Tongue (tissue), 3 donors: ENCODE measurements at places on chromosomes 6 and 20. TPM values are rescaled to one million over a fixed set of nuclear protein-coding genes. Genes with fewer than 3 reads are reported as not detected.

The BICRAL gene
- 16.6 TPM for total RNA-seq

DNA sequence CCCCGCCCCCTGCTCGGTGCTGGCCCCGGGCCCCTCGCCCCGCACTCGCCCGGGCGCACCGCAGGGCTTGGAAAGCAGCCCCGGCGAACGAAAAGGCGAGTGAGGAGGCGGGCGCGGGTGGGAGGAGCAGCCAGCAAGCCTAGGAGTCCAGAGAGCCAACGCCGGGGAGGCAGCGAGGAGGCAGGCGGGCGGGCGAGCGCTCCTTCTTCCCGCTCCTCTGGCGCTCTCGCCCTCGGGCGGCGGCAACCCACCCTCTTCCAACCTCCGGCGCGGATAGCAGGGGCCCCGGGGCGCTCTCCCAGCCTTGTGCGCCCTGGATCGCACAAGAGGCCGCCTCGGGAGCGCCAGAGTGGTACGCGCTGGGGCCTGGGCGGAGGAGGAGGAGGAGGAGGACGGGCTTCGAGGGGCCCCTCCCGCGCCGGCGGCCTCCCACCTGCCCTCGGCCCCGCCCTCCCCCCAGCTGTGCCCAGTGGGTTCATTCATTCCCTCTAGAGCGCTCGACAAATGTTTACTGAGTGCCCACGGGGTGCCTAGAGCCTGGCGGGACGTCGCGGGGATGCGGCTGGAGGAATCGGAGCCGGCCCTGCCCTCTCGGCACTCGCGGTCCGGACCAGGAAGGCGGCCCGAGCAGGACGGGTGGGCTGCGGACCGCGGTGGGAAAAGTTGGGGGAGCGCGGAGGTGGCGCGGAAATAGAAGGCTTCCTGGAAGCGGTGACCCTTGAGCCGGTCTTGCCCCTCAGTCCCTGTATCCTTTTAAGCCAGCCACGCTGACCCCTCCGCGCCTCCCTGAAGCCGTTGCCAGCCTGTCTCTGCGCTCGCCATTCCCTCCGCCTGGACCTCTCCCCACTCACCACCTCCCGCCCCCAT is at the start of gene BMP7:
Gene BMP7 (minus strand): TSS at position 351 of the 867 bp plus-strand sequence. CDS start 519 bp downstream, outside the sequence.
- DNase-seq = peak; percentile 75

GRCh38 chr6:170174124-170174770 is 116.6 kb downstream of the DLL1 start:
- no peak for DNase-seq

- no peak for DNase-seq
These were observed 254.4 kb upstream of the IMPG1 start for GRCh38 chr6:76326871-76327270.

DNA sequence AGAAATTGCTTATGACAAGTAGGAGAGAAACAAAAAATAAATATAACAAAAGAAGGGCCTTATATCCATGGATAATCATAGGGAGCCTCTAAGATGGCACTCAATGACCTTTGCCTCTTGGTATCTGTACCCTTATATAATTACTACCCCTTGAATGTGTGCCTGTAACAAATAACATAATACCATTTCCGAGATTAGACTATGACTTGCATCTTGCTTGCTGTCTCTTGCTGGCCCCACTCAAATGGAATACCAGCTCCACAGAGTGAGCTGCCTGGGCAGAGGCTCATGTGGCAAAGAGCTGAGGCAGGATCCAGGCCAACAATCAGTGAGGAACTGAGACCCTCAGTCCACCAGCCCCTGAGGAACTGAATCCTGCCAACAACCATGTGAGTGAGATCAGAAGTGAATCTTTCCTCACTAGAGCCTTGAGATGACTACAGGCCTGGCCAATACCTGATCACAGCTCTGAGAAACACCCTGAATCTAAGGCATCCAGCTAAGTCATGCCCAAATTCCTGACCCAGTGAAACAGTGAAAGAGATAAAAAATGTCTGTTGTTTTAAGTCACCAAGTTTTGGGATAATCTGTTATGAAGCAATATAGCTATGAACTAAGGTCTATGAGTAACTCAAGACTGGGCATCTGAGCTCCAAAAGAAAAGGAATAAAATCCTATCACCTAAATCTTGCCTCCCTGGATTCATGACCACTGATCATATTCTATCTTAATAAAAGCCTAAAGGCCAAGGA is 5.5 kb downstream of the KATNA1 start:
- DNase-seq = no peak

DNA sequence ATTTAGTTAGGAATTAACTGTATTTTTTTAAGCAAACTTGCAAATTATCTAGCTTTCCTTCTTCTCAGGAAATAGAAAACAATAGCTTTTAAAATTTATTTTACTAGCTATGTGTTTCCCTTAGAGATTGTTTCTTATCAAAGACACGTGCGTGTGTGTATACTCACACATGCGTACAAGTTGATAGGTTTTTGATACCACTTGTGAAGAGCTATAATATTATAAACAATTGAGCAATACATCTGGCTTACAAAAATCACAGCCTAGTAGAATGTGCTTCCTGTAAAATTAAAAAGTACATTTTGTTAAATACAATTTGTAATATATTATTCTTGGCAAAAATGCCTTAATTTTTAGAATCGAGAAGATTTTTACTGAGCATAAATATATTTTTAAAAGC is 33.9 kb downstream of the COL12A1 start:
- no peak for DNase-seq
